Activated CD4-positive, alpha-beta T cell treated with anti-CD3 and anti-CD28 coated beads, Interleukin-2, amount 50 U/mL, for 48 hours (primary cell): ENCODE measurements at places on chromosomes 16 and 17.
A peak's percentile ranks its signal among the peaks of the same experiment; 100 is the strongest.

- peak; percentile 55 for DNase-seq
Observed at GRCh38 chr16:84617041-84617790, 662 bp downstream of the COTL1 start.

DNA sequence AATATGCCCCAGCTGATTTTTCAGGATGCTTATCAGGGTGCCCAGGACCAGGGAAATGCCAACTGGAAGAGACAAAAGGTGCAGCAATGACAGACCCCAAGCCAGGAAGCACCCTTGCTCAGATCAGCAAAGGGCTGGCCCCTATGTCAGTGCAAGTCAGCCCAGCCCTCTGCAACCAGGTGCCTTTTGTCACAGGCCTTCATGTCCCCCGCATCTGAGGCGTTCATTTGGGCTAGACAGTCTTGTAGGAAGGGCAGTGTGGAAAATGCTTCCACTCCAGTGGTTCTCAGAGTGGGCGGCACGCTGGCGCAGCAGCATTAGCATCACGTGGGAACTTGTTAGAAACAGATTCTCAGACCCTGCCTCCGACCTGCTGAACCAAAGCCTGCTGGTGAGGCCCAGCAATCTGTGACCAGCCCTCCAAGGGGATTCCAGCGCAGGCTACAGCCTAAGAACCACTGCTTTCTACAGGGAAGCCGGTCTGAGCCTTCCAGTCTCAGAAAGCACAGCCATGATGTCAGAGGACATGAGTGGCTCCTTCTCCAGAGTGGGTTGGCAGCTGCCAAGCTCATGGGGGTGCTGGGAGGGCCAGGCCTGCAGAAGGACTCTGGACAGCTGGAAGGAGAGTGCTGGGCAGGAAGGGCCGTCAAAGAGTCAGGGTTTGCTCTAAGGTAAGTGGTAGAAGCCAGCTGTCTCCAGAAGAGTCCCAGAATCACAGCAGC lies 13.1 kb downstream of the SLC47A2 start:
- no peak for DNase-seq

DNA sequence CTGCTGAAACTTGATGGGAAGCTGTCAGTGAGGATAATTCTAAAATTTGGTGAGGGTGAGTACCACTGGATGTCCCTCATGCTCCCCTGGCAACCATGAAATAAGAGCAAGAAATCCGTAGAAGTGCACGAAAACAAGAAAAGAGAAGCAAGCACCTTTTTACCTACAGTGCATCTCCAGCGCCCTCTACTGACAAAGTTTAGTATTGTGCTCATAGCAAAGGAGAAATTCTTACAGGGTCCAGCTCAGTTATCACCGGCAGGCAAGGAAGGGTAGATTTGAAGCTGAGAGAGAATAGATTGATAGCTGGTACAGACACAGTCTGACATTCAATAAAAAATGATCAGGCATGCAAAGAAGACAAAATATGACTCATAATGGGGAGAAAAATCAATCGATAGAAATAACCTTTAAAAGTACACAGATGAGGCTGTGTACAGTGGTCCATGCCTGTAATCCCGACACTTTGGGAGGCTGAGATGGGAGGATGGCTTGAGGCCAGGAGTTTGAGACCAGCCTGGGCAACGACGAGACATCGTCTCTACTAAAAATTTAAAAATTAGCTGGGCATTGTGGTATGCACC lies 28.3 kb upstream of the TEX2 start:
- no peak for DNase-seq

- no peak for DNase-seq
Observed at GRCh38 chr16:84359326-84359725, 9.0 kb upstream of the ATP2C2 start.

- no peak for DNase-seq
Observed at GRCh38 chr17:66483906-66484305, 181.5 kb downstream of the PRKCA start.
